ENCODE measurements at places on chromosomes 13 and 19. TPM values are rescaled to one million over a fixed set of nuclear protein-coding genes. Genes with fewer than 3 reads are reported as not detected.

The ATP7B gene
- 3.8 TPM for total RNA-seq

The CNOT3 gene
- 19.5 TPM for total RNA-seq

The OR7D2 gene
- total RNA-seq = 0.16 TPM

DNA sequence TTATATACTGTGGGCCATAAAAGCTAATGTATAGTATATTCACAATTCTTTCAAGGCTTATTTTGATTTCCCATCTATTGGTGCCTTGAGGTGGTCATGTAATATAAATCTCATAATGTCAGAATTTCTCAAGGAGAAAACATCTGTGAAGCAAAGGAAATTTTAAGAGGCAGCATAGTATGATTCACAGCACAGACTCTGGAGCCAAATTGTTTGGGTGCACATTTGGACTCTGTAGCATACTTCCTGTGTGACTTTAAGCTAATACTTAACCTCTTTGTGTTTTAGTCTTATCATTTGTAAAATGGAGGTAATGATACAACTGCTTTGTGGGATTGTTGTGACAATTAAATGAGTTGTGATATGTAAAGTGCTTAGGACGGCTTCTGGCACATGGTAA is 67.6 kb downstream of the PIBF1 start:
- DNase-seq = no peak

GRCh38 chr19:11176466-11177193 is 20.7 kb downstream of the KANK2 start:
- no peak for DNase-seq

- DNase-seq = peak; percentile 99
Observed at GRCh38 chr19:48624067-48624594, 4.8 kb downstream of the SPHK2 start.

GRCh38 chr19:10402441-10403038 is 802 bp downstream of the CDC37 start:
- DNase-seq = peak; percentile 48

DNA sequence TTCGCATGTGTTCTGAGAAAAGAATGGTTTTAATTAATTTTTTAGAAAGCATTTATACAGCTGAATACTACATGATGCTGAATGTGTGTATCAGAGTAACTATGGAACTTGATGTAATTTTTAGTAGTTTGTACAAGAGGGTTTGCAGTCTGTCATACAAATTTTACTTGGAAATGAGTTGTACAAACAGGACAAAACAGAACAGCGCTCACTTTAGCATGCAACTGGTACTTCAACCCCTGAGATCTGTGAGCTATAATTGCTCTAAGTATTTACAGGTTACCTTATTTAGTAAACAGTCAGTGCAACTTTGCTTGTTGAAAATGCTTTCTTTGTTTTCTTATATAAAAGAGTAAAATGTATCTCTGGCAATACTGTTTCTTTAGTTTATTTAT is 706 bp downstream of the TNFRSF19 start:
- DNase-seq = no peak

DNA sequence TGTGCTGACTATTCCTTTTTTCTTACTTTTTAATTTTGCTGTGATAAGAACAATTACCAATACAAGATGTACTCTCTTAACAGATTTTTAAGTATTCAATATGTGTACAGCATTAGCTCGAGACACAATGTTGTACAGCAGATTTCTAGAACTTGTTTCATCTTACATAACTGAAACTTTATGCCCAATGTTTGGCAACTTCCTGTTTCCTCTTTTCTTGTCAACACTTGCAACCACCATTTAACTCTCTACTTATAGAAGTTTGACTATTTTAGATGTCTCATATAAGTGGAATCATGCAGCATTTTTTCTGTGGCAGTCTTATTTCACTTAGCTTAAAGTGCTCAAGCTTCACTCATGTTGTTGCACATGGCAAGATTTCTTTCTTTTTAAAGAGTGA is 1426.8 kb downstream of the SLITRK5 start:
- no peak for DNase-seq

DNA sequence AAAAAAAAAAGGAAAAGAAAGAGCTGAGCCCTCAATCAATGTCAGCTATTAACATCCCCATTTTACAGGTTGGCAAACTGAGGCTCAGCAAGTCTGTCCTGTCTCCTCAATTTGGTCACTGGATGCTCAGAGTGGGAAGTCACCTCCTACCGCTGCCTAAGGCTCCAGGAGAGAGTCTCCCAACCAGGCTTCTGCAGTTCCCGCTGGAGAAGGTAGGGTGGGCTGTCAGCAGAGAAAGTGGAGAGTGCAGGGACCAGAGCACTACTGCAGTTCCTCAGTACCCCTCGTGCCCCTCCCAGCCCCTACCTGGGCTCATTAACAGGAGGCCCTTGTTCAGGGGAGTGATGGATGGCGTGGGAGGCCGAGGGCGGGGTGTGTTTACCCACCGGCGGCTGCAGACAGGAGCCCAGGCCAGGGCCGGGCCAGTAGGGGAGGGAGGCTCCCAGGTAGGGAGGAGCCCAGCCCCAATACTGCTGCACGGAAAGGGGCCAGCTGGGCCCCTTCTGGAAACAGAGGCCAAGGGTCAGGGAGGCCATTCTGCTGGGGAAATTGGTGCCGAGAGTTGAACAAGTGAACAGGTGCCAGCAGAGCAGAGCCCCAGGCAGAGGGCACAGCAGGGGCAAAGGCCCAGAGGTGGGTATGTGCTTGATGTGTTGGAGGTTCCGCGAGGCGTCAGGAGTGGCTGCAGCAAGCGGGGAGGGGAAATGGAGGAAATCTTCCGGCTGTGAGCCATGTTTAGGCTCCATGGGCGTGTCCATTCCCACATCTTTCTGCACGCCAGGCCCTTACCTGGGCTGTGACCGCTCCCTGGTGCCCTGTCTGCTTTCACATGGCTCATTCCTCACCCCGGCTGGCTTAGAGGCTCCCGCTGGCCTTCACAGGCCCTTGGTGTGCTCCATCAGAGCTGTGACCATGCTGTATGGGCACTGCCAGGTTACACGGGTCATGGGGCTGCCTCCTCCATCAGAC is 7.6 kb upstream of the COMP start:
- DNase-seq = no peak

GRCh38 chr13:74794147-74794546 is 659.9 kb upstream of the KLF12 start:
- no peak for DNase-seq

DNA sequence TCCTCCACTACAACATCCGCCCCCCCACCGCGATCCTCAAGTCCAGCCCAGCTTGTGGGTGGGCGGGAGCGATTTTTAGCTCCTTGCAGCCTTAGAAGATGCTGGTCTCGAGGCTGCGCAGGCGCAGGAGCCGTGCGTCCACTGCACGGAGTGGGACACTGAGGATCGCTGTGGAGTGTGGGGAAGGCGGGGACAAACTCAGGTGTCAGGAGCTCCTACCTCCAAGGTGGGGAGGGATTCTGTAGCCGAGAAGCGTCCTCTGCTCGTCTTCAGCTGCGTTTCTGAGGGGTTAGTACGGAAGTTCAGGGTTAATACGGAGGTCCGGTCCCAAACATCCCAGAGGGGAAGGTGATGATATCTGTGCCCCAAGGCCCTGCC is at the start of gene RTBDN:
Gene RTBDN (minus strand): TSS at position 14 of the 378 bp plus-strand sequence. CDS start 4,600 bp downstream, outside the sequence.
- DNase-seq = no peak

GRCh38 chr19:2490659-2491058 is 14.7 kb downstream of the GADD45B start:
- DNase-seq = no peak
